ENCODE measurements at places on chromosomes 3 and 15.
A peak's percentile ranks its signal among the peaks of the same experiment; 100 is the strongest.

DNA sequence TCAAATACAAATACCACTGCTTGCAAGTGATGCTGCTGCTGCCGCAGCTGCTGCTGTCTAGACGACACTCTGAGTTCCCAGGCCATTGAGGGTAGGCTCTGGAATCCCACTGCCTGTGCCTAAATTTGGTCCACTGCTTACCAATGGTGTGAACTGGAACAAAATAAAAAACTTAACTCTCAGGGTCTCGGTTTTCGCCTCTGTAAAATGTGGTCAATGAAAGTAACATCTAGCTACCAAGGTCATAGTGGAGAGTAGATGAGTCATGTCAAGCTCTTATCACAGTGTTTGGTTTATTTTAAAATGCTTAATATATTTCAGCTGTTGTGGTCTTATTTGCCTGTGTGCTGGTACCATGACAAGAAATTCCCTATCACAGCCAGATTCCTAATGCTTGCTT, 299.3 kb downstream of the CLSTN2 start:
- no peak for DNase-seq

- DNase-seq = no peak
Measured at GRCh38 chr3:153215966-153216365, 53.9 kb downstream of the RAP2B start.

- DNase-seq = no peak
Measured at GRCh38 chr3:134445095-134445494, 40.7 kb downstream of the ANAPC13 start.

- DNase-seq = no peak
Measured at GRCh38 chr15:57255751-57256341, 120.5 kb upstream of the CGNL1 start.

DNA sequence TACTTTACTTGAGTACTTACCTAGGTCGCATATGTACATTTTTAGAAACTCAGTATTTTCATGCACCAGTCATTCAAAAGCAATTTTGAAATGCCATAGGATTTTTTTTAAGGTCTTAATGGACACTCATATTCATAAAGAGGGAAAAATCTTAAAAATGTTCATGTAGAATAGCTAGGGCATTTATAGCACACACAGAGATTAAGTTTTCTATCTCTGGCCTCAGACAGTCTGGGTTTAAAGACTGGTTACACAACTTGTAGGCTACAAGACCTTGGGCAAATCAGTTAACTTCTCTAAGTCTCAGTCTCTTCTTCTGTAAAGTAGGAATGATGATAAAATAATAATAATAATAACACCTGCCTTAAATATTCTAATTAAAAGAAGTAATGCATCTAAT, 48.5 kb upstream of the UBP1 start:
- no peak for DNase-seq

GRCh38 chr3:64239841-64240240, 14.6 kb upstream of the PRICKLE2 start:
- DNase-seq = no peak

- DNase-seq = peak; percentile 23
Measured at GRCh38 chr3:114451561-114452018, 157.8 kb downstream of the TIGIT start.

GRCh38 chr15:65551183-65551582, 20.9 kb downstream of the HACD3 start:
- no peak for DNase-seq

DNA sequence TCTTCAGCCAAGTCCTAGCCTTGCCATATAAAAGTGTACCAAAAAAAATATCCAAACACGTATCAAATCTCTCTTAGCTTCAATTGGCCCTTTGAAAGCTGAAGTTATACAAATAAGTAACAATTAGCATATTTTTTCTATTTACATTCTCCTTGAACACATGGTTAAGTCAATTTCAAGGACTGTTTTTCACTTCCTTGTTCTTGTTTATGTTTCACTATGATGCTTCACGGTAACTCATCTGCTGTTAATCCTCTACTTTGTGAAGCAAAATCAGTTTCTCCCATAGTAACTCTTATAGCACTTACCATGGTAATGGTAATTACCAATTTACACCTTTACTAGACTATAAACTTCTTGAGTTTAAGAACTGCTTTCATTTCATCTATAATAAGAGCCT, 10.6 kb upstream of the SPRED1 start:
- DNase-seq = no peak

GRCh38 chr3:97658668-97659285, 105.8 kb upstream of the ARL6 start:
- peak; percentile 46 for DNase-seq
